Activated CD4-positive, alpha-beta T cell treated with anti-CD3 and anti-CD28 coated beads, Interleukin-2, amount 50 U/mL, for 48 hours (primary cell): ENCODE measurements at places on chromosomes 4 and X.

DNA sequence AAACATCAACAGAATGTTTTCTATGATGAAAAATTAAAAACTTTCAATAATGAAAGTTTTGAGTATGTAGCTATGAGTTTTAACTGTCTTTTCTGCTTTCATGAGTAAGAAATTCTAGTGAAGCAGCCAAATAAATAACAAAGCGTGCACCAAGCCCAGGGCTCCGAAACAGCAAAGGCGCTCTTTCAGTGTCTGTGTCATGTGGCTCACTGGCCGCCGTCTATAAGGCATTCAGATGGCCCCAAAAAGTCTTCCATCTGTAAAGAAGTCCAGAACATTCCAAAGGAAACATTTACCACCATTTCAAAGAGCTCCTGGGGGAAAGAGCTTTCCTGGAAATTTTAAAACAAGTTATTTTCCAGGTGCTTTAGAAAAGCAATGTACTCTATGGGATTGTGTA, 139.9 kb downstream of the AFAP1 start:
- DNase-seq, result no peak

GRCh38 chrX:120468071-120468470, 1.0 kb downstream of the LAMP2 start:
- DNase-seq, result no peak

GRCh38 chr4:104169437-104169836, 325.3 kb downstream of the CXXC4 start:
- no peak for DNase-seq

GRCh38 chrX:36573720-36574119, 434.4 kb upstream of the FAM47C start:
- DNase-seq, result no peak

DNA sequence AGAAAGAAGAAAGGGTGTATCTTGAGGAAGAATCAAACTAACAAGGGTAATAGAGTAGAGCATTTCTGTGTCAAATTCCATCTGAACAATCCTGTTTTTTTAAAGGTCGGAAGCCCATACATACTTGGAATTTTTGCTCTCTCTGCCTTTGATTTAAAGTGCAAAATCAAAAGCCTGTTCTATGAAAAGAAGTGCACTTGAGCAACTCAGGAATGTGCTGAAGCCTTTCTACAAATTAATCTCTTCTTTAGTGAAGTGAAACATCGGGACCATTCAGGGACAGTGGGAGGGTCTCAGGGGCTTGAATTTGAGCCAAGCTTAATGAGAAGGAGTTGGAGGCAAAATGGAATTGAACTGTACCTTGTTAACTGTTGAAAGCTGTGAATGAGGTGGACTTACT, 1008.5 kb upstream of the LCORL start:
- no peak for DNase-seq

DNA sequence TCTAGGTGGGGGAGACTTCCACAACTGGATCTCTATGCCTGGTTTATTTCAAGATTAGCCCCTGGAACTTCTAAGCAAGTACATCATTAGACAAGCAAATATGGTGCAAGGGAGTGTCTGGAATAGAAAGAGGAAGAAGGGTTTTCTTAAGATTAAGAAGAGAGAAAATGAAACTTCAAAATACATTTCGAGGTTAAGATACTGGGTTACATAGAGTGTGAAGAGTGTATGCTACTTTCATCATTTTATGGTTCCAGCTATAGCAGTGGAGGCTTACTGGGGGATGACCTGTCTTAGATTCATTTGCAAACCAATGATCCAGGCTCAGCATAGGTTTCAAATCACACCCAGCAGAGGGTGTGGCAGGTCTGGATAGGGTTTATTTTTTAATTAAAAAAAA, 144.4 kb upstream of the GATB start:
- DNase-seq, result no peak

DNA sequence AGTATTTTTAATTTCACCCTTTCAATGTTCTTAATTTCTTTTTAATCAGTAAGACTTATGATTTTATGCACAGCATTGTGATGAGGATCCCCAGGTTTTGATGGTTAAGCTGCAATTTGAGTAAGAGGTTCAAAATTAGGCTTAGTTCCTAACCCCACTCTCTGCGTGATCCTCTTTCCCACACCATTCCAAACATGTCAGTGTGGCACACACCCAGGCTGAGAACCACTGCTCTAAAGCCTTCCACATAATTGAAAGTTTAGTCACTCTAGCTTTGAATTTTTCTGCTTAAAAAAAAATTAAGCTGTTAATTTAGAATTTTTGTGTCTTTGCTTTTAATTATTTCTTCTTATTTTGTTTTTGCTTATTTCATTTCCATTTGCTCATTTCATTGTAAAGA, 68.8 kb upstream of the SLC7A11 start:
- DNase-seq, result no peak

DNA sequence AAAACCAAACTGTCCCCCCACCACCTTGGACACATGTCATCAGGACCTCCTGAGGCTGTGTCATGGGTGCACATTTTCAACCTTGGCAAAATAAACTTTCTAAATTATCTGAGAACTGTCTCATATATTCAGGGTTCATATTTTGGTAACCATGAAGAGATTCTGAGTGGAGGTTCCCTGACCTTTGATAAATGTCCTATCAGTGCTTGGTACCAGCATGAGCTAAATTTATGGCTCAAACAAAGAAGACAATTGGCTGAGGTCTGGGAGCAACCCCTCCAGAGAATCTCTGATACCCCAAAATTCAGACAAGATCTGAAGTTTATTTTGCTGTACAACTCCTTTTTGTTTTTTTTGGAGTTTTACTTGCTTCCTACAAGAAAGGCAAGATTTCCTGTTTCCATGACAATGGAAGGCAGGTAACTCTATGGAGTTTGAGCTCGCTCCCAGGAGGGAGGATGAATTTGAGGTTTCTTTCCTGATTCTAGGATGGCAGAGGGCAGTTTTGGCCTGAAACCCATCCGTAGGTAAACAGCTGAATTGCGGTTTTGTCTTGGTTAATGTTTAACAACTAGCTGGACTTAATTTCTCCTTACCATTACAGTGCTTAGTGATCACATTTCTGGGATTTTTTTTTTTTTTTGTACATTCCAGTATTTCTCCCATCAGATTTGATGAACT, 14.5 kb downstream of the UGT2B15 start:
- DNase-seq, result no peak

- DNase-seq, result no peak
Measured at GRCh38 chr4:165403637-165404036, 24.8 kb downstream of the CPE start.

DNA sequence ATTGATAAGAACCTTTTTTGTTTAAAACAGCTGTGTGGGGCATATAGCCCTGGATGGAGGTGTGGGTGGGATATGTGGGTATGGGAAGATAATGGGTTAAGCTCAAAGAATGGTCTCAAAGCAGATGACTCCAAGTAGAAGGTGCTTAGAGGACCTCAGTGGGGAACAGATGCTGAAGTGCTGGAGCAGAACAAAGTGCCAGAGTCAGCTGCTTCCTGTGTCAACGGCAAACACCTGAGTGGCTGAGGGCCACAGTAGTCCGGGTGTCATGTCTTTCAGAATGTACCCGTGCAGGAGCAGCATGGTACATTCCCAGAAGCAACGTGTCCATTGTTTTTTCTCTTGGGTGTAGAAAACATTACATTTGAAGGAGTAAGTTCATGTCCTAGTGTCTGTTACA, 210.6 kb downstream of the CCNG2 start:
- no peak for DNase-seq

- no peak for DNase-seq
Measured at GRCh38 chrX:29952016-29952415, 263.3 kb upstream of the MAGEB2 start.

DNA sequence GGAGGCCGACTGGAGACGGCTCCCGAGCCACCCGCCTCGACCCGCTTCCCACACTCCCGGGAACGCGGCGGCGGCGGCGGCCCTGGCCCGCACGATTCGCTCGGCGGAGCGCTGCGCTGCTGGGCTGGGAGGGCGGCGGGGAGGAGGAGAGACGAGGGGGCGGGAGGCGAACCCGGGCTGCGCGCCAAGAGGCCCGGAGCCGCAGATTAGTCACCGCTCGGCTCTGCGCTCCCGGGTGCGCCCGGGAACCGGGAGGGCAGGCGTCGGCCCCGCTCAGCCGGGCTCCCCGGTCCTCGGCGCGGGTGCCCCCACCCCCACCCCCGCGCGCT, 11.2 kb upstream of the BCOR start:
- peak; percentile 61 for DNase-seq

GRCh38 chr4:44701037-44701436, 22.8 kb downstream of the GUF1 start:
- DNase-seq, result no peak

DNA sequence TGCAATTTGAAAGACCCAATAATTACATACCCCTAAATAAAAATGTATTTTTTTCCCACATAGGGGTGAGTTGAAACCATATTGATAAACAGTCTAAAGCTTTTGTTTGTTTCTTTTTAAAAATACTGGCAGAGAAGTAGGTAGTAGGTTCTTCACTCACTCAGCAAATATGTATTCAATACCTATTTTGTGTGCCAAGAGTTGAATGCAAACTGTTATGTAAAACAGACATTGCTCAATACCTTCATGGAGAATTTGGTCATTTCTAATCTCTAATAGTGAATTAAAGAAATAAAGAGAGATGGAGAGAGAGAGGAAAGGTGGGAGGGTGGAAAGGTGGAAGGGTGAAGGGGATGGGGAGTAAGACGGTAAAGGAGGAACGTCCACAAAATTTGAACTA, 589.9 kb upstream of the GNPDA2 start:
- DNase-seq, result no peak

- no peak for DNase-seq
Measured at GRCh38 chr4:127634181-127634580, 1.4 kb downstream of the INTU start.

GRCh38 chr4:22703912-22704311, 11.2 kb downstream of the GBA3 start:
- DNase-seq, result no peak

DNA sequence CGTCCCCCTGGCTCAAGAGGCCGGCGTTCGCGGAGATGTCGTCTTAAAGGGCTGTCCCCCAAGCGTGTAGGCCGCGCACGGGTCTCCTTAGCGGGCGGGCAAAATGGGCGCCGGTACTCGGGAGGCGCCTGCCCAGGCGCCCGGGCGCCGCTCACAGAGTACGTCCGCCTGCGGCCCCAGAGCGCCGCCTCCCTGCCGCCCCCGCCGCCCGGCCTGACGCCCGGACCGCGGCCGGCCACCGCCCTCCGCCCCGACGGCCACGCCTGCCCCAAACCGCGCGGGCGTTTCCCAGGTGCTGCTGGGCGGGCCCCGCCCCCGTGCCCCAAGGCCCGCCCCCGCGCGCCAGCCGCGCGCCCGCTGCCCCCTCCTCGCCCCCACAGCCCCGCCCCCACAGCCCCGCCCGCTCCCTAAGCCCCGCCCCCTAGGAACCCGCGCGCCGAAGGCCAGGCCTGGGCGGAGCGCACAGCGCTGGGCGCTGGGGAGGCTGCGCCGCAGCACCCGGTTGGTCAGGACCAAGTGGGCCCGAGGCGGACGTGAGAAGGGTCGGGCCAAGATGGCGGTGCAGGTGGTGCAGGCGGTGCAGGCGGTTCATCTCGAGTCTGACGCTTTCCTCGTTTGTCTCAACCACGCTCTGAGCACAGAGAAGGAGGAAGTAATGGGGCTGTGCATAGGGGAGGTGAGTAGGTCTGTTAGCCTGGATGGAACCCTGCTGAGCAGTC, at the start of the genes BRCC3, CMC4 and MTCP1:
Gene BRCC3 (plus strand): TSS at position 534 of the 719 bp plus-strand sequence. CDS start 20 bp downstream, at position 554.
Gene CMC4 (minus strand): TSS at position 162 of the 719 bp plus-strand sequence. CDS start 7,113 bp downstream, outside the sequence.
Gene MTCP1 (minus strand): TSS at position 162 of the 719 bp plus-strand sequence. CDS start 5,126 bp downstream, outside the sequence.
- DNase-seq, result peak; percentile 79

DNA sequence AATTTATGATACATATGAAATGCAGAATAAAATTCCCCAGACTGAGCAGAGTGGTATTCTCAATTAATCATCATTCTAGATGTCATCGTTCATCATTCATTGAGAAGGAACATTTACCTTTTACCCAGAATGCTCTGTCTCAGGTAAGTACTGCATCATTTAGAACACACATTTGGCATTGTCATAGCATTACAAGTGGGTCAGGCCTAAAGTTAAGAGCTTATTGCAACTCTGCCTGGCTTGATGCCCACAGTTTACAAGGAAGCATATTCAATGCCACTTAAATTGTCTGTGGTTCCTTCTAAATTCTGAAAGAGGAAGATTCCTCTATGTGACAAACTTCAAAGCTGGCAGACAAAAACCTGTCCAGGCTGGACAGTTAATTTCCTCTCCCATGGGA, 87.3 kb downstream of the CAMK2D start:
- DNase-seq, result no peak

DNA sequence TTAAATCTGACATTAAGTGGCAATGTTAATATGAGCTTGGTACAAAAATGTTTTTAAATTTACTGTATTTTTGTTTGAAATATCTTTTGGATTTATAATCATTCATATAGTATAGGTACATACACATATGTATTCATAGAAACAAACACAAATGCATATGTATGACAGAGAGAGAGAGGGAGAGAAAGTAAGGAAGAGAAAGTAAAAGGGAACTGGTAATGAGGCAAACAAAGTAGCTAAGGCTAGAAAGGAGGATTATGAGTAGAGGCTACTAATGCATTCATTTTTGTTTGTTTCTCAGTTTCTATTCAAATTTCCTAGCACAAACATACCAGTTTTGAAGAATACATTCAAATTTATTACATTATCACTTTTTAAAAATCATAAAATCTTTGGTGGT, 132.4 kb downstream of the GLRA3 start:
- no peak for DNase-seq

DNA sequence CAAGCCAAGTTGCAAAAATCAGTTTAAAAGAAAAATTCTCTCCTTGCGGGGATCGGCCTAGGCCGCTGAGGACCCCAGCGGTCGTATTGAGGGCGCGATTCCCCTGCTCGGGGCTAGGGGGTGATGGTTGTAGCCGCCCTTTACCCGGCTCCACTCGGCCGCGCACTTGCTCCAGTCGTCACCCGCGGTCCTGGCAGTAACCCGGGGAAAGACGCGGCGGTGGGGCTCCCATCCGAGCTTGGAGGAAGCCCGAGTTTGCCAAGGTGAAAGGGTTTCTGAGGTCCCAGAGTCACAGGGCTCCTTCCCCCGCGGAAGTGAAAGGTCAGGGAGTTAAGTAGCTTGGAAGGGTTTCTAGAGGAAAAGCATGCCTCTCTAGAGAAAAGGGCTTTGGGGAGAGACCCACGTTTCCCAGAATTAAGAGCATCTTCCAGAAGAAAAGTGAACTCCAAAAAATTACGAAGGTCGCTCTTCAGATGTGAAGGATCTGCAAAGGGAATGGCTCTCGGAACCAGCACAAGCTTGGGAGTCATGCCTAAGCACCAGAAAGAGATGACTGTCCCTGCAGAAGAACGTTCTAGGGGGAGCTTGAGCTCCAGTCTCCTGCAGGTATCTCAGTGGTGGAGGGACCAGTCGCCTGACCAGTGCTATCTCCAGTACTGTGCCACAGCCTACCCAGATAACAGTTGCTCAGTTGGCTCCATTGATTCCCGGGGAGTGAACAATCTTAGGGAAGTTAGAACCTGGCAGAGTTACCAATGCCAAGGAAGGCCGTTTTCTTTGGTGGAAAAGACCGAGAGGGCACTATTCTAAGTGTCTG, 875 bp downstream of the LAP3 start:
- peak; percentile 49 for DNase-seq

DNA sequence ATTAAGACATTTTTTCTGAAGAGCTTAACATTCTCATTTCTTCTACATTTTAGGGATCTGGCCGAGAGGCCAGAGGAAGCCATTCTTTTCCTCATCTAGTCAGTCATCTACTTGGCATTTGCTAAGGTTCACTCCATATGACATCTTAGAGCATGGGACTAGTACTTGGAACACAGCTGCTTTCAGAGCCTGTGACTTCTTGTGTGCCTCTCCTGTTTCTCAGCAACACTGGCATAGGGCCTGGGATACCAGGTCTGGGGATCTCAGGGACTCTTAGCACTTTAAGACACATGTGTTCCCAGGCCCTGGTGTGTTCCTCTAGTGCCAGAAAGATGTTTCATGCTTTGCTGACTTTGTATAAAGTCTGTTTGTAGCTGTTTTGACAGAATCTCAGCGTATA, 7.3 kb downstream of the PLP1 start:
- no peak for DNase-seq

GRCh38 chr4:123924536-123924935, 527.9 kb downstream of the SPRY1 start:
- DNase-seq, result no peak
